ENCODE measurements at places on chromosomes 2 and 18. TPM values are rescaled to one million over a fixed set of nuclear protein-coding genes. Genes with fewer than 3 reads are reported as not detected.

The RAB6C gene
- total RNA-seq = not detected

The ZNF385B gene
- not detected for total RNA-seq

The OTOS gene
- total RNA-seq = not detected

The ACKR3 gene
- 3.1 TPM for total RNA-seq

The HMSD gene
- 5.1 TPM for total RNA-seq

DNA sequence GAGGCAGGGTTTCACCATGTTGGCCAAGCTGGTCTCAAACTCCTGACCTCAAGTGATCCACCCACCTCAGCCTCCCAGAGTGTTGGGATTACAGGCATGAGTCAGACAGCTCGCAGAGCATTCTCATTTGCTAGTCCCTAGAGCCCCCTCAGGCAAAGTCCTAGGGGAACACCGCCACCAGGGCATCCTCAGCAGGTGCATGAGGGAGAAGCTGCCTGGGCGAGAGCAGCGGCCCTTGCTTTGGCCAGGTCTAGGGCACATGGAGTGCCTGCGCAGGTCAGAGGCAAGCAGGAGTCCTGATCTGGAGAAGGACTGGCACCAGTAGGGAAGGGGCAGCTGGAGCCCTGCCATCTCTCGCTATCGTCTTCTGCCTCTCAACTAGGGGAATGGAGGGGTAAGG is 32.4 kb downstream of the NGEF start:
- H3K36me3 ChIP-seq = no peaks in the 10 kb centered on the region
- H3K4me3 ChIP-seq = no peak overlapping the region
- no peaks in the 10 kb centered on the region for H3K4me1 ChIP-seq
- no peak for DNase-seq
- no peak overlapping the region for H3K27ac ChIP-seq
- no peaks in the 10 kb centered on the region for H3K27me3 ChIP-seq

GRCh38 chr2:172572981-172573380 is 17.1 kb downstream of the PDK1 start:
- H3K4me1 ChIP-seq = no peaks in the 10 kb centered on the region
- H3K27ac ChIP-seq = no peak overlapping the region
- no peaks in the 10 kb centered on the region for H3K27me3 ChIP-seq
- no peak overlapping the region for H3K4me3 ChIP-seq
- DNase-seq = no peak
- peaks cover 6% of the 10 kb centered on the region for H3K36me3 ChIP-seq

- no peak overlapping the region for H3K27ac ChIP-seq
- no peaks in the 10 kb centered on the region for H3K27me3 ChIP-seq
- no peaks in the 10 kb centered on the region for H3K4me1 ChIP-seq
- DNase-seq = no peak
- no peak overlapping the region for H3K4me3 ChIP-seq
These were observed 228.8 kb upstream of the COPS8 start for GRCh38 chr2:236856848-236857235.
